Fibroblast of villous mesenchyme (primary cell): ENCODE measurements at places on chromosomes 13 and 19. TPM values are rescaled to one million over a fixed set of nuclear protein-coding genes. Genes with fewer than 3 reads are reported as not detected.

DNA sequence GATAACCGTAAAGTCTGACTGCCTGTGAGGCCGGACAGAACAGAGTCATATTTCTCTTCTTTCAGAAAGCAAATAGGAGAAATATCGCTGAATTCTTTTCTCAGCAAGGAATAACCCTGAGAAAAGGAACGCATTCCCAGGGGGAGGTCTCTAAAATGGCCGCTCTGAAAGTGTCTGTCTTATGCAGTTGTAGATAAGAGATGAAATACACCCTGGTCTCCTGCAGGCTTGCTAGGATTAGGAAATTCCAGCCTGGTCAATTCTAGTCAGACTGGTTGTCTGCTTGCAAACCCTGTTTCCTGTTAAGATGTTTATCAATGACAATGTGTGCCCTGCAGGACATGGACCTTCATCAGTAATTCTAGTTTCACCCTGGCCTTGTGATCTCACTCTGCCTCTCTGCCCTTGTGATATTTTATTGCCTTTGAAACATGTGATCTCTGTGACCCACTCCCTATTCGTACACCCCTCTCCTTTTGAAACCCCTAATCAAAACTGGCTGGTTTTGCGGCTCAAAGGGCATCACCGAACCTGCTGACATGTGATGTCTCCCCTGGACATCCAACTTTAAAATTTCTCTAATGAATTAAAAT is 934.8 kb upstream of the SPRY2 start:
- DNase-seq: no peak

AP1M2 gene
- total RNA-seq: 6.1 and 13.4 TPM in 2 replicates

DACH1 gene
- 0.43 and 1.6 TPM in 2 replicates for total RNA-seq

- peak; percentile 32 for DNase-seq
Measured at GRCh38 chr19:55333870-55334269, 5.8 kb upstream of the KMT5C start.

- DNase-seq: no peak
Measured at GRCh38 chr19:55287361-55288079, 3.7 kb downstream of the BRSK1 start.

GRCh38 chr19:54416695-54417491 is 1.6 kb downstream of the TTYH1 start:
- no peak for DNase-seq
